ENCODE measurements at places on chromosomes 12 and 14.

GRCh38 chr12:31507966-31508365 is 83.0 kb downstream of the DENND5B start:
- DNase-seq = no peak

DNA sequence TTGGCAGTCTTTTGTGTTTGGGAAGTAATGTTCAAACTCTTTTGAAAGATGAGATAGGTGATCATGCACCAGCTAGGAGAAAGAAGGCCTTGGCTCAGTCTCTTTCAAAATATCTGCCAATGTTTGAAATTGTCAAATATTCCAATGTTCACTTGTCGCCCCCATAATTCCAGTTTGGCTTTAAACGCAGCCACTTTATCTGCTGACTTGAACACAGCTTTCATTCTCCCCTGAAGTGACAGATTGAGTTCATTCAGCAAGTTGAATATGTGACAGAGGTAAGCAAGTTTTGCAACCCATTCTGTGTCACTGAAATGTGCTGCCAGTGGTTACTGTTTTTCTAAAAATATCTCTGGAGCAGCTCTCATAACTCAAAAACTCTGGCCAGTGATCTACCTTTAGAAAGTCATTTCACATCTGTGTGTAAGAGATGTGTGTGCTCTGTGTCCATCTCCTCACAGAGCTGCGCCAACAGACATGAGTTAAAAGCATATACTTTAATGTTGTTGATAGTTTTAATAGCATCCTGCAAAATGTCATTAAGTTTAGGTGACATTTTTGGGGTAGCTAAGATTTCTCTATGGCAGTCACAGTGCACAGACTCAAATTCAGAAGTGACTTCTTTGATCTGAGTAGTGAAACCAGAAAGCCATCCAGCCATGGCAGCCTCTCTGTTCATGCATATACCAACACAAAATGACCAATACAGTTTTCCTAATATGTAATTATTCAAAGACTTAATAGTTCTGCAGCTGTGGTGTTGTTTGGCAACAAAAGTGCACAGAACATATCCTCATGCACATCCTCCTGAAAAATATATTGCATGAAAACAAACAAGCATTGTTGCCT is 614.3 kb upstream of the MIS18BP1 start:
- DNase-seq = no peak

- no peak for DNase-seq
Measured at GRCh38 chr12:49338830-49339463, 2.0 kb upstream of the C1QL4 start.

GRCh38 chr14:58832095-58832521 is 194.3 kb downstream of the DACT1 start:
- DNase-seq = no peak

- DNase-seq = no peak
Measured at GRCh38 chr14:50688875-50689274, 20.8 kb upstream of the SAV1 start.

DNA sequence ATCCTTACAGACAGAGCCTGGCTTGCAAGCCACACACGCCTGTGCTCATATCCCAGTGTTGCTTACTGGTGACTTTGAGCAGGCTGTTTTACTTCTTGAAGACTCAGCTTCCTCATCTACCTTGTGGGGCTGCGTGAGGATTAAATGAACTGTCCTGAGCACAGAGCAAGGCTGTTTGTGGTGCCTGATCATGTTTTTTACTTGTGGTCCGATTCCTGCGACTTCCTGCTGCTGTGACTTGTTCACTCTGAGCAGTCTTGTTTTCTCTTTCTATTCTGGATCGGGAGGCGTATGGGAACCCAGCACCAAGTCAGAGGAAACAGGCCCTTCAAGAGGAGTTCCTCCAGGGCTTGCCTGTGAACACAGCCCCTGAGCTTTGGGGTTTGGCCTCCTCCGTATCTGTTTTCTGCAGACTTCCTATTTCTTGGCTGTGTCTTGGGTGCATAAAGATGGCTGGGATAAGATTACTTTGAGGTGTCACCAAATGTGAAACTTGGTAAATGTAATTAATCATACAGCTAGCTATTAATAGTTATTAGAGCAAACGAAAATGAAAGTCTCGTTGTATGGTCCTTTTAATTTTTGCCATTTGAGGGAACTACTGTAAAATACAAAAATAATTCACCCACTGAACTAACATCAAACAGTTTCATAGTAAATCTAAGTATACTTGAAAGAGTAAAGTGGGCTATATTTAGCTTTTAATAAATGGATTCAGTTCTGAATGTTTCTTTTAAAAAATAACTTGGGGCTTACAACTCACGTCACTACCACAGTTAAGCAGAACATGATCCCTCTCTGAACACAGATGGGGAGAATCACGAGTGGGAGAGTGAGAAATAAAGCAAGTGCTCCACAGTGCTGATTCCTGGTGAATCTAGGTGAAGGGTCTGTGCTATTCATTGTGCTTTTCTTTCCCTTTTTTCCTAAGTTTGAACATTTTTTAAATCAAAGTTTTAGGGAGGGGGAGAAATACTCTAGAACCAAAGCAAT is 251.5 kb downstream of the FOXN3 start:
- DNase-seq = no peak

DNA sequence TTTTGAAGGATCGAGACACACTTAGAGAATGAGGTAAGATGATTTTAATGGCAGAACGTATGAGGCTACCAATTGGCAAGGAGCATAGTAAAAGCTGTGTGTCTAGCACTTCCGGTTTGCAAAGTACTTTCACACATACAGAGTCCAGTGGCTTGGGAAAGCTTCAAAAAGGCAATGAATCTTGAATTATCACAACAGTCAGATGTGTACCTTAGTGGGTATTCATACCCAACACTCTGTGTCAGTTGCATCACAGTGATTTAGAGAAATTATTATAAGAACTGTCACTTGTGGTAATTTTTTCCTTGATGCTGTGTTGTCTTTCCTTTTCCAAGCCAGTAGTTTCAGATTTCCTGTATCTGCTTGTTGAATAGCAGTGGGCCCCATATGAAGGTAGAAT is 424.1 kb downstream of the PCNX1 start:
- DNase-seq = no peak

GRCh38 chr12:54824402-54824801 is 29.9 kb upstream of the MUCL1 start:
- no peak for DNase-seq

DNA sequence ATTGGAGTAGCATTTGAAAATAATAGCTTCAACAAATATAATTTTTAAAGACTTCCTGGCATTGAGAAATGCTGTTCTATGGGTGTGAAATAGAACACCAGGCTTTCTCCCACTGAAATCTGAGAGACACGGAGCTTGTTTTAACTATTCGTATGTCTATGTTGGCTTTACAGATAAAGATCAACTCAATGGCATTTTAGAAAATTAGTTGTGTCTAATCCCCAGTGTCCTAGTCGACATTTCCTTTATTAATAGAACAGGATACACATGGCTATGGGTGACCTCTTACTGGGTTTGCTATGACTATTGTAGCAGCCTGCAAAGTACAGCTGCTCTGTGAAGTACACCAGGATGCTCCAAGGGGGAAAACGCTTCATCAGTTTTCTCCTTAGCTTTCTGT is 159.3 kb downstream of the SLC25A21 start:
- no peak for DNase-seq

GRCh38 chr12:54200412-54200811 is 11.6 kb upstream of the SMUG1 start:
- DNase-seq = no peak

DNA sequence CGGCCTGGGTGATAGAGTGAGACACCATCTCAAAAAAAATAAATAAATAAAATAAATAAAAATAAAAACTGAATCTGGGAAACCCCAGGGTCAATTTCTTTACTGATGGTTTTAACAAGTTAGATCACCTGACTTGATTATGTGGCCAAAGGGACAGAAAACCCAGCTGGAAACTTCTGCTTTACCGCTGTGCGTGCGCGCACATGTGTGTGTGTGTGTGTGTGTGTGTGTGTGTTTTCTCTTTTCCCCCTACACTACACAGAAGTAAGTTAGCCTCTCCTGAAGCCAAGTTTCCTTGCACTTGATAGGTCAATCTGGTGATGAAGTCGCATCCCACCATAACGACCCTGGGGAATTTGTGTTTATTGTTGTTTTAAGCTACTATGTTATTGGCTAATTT is 105.3 kb upstream of the AMN1 start:
- no peak for DNase-seq

DNA sequence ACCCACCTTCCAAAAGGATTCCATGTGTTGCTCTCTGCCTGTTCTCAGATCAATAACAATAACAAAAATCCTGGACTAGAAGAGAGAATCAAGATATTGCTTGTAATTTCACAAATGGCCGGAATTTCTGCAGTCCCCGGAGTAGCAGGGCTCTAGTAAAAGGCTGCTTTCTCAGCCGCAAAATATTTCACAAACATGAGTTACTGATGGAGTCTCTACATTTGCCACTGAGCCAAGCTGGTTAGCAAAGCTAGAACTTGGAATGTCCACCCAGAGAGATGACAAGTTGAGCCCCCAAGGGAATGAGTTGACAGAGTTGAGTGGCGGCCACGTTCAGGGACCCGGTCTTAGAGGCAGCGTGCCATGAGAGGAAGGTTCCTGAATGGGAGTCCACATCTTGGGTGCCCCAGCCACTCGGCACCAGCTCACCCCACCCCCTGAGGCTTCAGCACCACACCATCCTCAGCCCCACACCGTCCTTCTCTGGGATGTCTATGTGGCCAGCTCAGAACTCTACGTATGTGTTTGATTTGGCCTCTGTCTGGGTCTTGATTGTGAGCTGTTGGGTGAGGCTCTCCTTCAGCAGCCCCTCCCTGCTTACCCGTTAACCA is 15.9 kb downstream of the FBLN5 start:
- DNase-seq = no peak

- DNase-seq = no peak
Measured at GRCh38 chr12:133135747-133136146, 5.3 kb downstream of the ZNF10 start.

DNA sequence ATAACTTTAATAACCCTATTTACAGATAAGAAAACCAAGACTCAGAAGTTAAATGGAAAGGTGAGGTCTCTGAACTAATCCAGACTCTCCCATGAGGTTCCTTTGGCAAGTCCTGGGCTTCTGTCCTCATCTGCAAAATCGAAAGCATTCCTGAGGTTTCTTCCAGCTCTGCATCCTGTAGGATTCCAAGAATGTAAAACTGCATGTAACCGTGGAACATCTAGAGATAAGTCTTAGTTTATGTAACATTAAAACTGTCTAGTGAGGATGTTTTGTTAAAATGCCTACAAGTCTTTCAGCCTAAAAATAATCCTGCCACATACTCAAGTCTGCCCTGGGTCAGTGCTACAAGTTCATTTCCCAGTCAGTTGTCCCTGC is 7.3 kb upstream of the ITFG2 start:
- DNase-seq = no peak

- no peak for DNase-seq
Measured at GRCh38 chr14:39158222-39158858, 11.8 kb downstream of the TRAPPC6B start.

DNA sequence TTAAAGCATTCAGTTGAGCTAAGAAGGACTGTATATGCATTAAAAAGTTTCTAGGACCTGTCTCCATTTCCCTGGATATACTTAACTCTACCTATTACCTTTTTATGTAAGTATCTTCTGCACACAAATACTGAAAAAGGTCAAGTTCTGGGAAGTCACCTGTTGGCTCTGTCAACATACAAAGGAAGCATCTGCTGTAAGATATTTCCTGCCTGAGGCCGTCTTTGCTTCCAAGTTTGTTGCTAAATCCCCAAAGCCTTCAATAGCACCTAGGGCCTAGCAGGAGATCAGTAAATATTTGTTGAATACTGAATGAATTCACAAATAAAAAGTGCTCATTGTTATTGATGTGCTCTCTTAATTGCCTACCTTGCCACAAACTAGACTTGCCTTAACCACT is 188.4 kb downstream of the DUSP6 start:
- DNase-seq = no peak

DNA sequence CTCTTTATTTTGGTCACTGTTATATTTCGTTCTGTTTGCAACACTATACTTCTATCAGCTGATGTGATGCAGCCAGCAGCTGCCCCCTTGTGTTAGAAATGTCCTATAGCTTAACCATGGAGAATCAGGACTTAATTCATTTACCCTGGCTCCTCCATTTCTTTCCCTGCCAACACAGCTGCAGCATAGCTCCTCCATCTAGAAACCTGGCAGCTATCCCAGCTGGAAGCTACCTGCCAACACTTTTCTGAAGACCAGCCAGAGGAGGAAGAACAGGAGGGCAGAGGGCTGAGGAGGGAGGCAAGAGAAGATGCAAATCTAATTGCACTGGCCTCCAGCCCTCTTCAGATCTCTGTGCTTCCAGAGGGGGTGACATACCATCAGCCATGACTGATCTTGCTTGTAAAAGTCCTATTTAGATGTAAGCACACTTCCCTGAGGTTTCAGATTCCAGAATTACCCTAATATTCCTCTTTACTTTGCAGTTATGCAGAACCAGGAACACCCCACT is 156.8 kb upstream of the TMEM260 start:
- peak; percentile 25 for DNase-seq

DNA sequence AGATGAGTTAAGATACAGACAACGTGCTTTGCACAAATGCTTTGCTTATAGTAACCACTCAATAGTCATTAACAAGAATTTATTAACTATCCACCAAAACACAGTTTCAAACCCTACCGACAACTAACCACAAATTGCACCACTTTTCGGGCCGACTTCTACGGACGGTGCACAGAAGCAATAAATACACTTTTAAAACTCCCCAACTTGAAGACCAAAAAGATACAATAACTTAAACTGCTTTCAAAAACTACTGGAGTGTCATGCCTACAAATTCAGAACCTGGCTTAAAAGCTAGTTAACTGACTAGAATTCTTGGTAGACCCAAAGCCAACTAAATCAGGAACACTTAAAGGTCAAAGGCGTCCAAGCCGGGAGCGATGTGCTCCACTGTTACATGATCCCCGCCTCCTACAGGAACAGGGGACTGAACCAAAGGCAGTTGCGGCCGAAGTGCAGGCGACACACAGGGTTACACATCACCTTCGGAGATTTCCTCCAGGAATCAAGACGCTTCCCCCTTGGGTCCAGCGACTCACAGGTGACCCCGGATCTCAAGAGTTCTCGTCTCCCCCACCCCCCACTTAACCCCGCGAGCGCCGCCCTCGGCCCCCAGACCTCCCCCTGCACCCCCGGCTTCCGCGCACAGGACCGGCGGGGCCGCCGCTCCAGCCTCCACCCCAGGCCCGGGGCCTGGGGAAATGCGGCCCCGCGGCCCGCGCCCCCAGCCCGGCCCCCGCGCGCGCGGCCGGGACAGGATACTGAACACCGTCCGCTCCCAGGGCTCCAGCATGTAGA is 507 bp downstream of the SPTSSA start:
- peak; percentile 42 for DNase-seq

GRCh38 chr14:32211068-32211404 is 8.0 kb upstream of the RNU6-8 start:
- DNase-seq = no peak

All from RPMI8226 (cell line).